ENCODE measurements at places on chromosomes 6 and 20. TPM values are rescaled to one million over a fixed set of nuclear protein-coding genes. Genes with fewer than 3 reads are reported as not detected.

Gene RCAN2
- total RNA-seq: not detected

DNA sequence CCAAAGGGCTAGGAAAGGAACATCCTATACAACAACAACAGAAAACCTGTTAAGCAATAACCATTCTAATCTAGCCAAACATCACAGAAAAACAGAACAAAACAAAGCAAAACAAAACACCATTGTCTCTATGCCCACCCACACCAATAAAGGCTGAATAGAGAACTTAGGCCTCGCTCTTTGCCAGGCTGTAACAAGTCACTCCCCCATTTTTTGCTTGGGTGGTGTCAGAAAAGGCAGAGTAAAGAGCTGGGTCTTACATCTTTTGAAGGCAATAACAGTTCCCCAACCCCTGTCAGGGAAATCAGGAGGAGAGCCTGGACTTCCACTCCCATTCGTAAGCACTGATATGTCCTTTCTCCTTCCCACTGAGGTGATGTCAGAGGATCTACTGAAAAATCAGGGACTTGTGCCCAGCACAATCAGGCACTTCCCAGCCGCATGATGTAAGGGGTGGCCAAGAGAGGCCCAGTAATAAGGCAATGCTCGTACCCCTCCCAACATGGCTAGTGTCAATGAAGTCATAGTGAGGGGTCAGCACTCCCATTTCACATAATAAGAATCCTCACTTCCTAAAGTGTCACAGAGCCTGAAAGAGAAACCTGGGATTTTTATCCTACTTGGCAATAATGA lies 31.0 kb downstream of the THEMIS start:
- DNase-seq: no peak
- H3K4me3 ChIP-seq: no peak overlapping the region
- peaks cover 21% of the 10 kb centered on the region for H3K36me3 ChIP-seq
- H3K27ac ChIP-seq: no peak overlapping the region
- H3K4me1 ChIP-seq: peaks cover 15% of the 10 kb centered on the region
- no peaks in the 10 kb centered on the region for H3K27me3 ChIP-seq

DNA sequence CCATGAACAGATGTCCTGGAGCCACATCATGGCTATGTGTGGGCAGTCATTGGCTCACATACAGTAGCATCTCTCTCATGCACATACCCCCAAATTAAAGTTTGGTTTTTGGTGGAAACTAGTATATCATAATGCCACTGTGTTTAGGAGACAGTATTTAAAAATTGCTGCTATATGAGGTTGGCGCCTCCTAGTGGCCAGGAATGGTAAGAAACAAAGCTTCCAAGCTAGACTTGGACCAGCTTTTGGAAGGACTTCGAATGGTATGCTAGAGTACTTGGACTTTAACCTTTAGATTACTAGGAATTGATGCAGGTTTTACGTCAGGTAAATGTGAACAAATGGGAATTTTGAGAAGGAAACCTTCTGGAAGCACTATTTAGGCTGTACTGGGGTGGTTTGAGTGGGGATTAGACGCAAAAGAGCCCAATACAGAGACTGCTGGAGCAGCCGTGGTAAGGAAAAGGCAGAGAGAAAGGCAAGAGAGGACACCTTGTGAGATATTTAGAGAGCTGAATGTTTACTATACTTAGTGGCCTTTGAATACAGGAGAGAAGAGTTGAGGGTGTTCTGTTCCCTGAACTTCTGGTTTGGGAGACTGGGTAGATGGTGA lies 23.8 kb downstream of the PRSS35 start:
- no peaks in the 10 kb centered on the region for H3K27me3 ChIP-seq
- no peak overlapping the region for H3K27ac ChIP-seq
- DNase-seq: no peak

GRCh38 chr20:10022625-10023024 lies 12.2 kb upstream of the ANKEF1 start:
- no peak overlapping the region for H3K27ac ChIP-seq
- H3K36me3 ChIP-seq: no peaks in the 10 kb centered on the region
- DNase-seq: no peak
- peaks cover 6% of the 10 kb centered on the region for H3K27me3 ChIP-seq
- H3K4me3 ChIP-seq: no peak overlapping the region
- no peaks in the 10 kb centered on the region for H3K4me1 ChIP-seq

Gene XKR7
- not detected for total RNA-seq

Gene PNPLA1
- not detected for total RNA-seq

DNA sequence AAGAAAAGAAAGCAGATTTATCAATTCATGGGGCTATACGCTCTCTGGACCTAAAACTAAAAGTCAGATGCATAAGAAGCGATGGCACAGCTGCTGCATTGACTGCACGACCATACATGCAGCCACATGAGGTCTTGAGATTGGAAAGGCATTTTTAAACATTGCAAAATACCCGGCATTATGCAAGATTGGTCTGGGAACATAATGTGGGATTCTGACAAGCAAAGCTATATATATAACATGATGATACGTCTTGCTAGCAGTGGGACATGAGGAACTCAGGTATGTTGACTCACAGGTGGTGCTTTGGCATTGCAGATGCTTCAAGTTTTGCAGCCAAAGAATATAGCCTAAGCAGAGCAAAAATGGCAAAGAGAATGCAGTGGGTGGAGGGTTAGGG lies 55.1 kb downstream of the SAMD3 start:
- peaks cover 13% of the 10 kb centered on the region for H3K36me3 ChIP-seq
- DNase-seq: no peak
- no peaks in the 10 kb centered on the region for H3K4me1 ChIP-seq
- no peaks in the 10 kb centered on the region for H3K27me3 ChIP-seq
- no peak overlapping the region for H3K27ac ChIP-seq

DNA sequence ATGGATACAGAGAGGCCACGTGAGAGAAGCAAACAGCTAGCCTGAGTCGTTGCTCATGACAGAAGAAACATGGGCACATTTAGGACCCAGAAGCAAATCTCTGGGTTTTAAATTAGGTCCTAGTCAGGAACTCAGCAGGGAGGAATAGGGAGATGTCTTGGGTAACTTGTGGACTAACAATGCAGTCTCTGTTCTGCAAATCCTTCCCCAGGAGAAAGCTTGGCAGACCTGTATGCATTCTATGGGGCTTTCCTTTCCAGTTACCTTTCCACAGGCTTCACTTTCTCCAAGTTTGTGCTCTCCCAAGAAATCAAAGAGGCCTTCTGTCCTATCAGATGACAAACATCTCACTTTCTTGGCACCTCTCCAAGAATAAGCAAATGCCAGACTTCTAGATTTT lies 47.2 kb upstream of the PLCB4 start:
- no peaks in the 10 kb centered on the region for H3K27me3 ChIP-seq
- no peak for DNase-seq

Gene SLC32A1
- not detected for total RNA-seq

- H3K4me3 ChIP-seq: no peak overlapping the region
- peaks cover 25% of the 10 kb centered on the region for H3K4me1 ChIP-seq
- H3K27me3 ChIP-seq: no peaks in the 10 kb centered on the region
- H3K27ac ChIP-seq: no peak overlapping the region
These were observed 40.5 kb downstream of the PANK2 start for GRCh38 chr20:3929713-3930060.

Gene REM1
- not detected for total RNA-seq

Gene CRISP2
- total RNA-seq: not detected

Gene DYNLT2
- total RNA-seq: 4.1 TPM

DNA sequence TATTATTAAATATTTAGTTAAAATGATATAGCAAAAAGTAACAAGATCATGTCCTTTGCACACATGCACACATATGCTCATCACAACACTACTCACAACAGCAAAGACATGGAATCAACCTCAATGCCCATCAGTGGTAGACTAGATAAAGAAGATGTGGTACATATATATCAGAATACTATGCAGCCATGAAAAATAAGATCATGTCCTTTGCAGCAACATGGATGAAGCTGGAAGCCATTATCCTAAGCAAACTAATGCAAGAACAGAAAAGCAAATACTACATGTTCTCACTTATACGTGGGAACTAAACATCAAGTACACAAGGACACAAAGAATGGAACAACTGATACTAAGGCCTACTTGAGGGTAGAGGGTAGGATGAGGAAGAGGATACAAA lies 14.3 kb downstream of the AK9 start:
- H3K27me3 ChIP-seq: no peaks in the 10 kb centered on the region
- no peak overlapping the region for H3K27ac ChIP-seq
- no peak overlapping the region for H3K4me3 ChIP-seq
- no peaks in the 10 kb centered on the region for H3K4me1 ChIP-seq
- no peaks in the 10 kb centered on the region for H3K36me3 ChIP-seq
- DNase-seq: no peak

Gene TRIM15
- total RNA-seq: not detected

GRCh38 chr6:31799781-31800180 lies 4.2 kb upstream of the VARS1 start:
- H3K27ac ChIP-seq: no peak overlapping the region
- no peaks in the 10 kb centered on the region for H3K27me3 ChIP-seq
- H3K4me1 ChIP-seq: peaks cover 37% of the 10 kb centered on the region
- DNase-seq: no peak

Gene C20orf202
- not detected for total RNA-seq

Gene SLC13A3
- total RNA-seq: 0.28 TPM

Gene SLC2A10
- not detected for total RNA-seq

Gene TRAPPC3L
- not detected for total RNA-seq

- H3K27ac ChIP-seq: no peak overlapping the region
- no peaks in the 10 kb centered on the region for H3K36me3 ChIP-seq
- peaks cover 4% of the 10 kb centered on the region for H3K4me1 ChIP-seq
These were observed 115.2 kb downstream of the PSMB1 start for GRCh38 chr6:170437719-170438401.

Gene WFDC12
- not detected for total RNA-seq

DNA sequence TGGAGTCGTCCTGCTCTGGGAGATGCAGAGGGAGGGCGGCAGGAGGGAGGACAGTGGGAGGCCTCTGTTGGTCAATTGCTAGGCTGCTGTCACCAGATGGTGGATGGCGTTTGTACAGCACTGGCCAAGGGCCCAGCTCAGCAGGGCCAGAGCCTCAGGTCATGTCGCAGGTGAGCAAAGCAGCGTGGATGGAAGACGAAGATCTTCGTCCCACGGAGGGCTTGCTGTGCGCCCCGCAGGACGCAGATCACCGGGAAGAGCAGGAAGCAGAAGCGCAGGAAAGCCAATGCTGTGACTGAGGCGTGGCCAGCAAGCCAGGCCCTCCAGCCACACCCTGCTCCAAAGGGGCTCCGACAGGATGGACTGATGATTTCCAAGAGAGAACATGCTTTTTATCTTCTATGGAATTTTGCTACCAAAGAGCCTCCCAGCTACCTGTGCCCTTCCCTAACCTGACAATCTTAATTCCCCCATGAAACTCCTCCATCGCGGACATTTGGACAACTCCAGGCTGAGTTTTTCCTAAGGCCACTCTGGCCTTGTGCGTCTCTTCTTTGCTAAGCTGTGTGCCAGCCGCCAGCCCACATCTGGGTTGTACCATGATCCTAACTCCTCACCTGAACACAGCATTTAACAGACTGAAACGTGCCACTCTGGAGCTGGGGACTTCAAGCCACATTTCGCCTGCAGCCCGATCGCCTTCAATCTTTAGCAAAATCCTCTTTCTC lies 3.5 kb upstream of the SLCO4A1 start:
- H3K27ac ChIP-seq: no peak overlapping the region
- no peak for DNase-seq
- no peaks in the 10 kb centered on the region for H3K36me3 ChIP-seq
- H3K4me1 ChIP-seq: peaks cover 32% of the 10 kb centered on the region
- no peaks in the 10 kb centered on the region for H3K27me3 ChIP-seq
- H3K4me3 ChIP-seq: no peak overlapping the region

DNA sequence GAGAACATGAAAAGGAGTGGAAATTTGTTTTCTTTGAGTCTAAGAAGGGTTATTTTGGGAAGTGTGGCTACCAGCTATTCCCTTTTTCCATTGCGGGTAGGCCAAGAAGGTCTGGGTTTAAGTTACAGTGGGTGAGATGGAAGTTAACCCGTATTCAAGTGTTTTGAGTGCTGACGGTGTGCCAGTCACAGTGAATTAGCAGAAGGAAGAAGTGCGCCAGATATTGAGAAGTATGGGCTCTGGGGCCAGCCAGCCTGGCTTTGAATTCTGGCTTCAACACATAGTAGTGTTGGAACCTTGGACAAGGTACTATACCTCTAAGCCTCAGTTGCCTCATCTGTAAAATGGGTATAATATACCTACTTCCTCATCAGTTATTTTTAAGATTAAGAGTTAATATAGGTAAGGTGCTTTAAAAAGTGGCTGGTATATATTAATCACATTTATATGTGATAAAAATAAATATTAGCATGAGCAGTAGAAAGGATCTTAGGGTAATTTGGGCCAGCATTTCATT lies 16.3 kb downstream of the ZNF76 start:
- no peaks in the 10 kb centered on the region for H3K27me3 ChIP-seq
- no peaks in the 10 kb centered on the region for H3K4me1 ChIP-seq
- no peak for DNase-seq
- H3K4me3 ChIP-seq: no peak overlapping the region
- H3K36me3 ChIP-seq: peaks cover 3% of the 10 kb centered on the region
- no peak overlapping the region for H3K27ac ChIP-seq

- peak overlapping the region; percentile 3 for H3K27ac ChIP-seq
- H3K4me1 ChIP-seq: peaks cover 28% of the 10 kb centered on the region
- no peak overlapping the region for H3K4me3 ChIP-seq
- H3K36me3 ChIP-seq: no peaks in the 10 kb centered on the region
- DNase-seq: no peak
These were observed 107.8 kb upstream of the SHLD1 start for GRCh38 chr20:5642155-5642981.

Gene RSPH9
- total RNA-seq: not detected

DNA sequence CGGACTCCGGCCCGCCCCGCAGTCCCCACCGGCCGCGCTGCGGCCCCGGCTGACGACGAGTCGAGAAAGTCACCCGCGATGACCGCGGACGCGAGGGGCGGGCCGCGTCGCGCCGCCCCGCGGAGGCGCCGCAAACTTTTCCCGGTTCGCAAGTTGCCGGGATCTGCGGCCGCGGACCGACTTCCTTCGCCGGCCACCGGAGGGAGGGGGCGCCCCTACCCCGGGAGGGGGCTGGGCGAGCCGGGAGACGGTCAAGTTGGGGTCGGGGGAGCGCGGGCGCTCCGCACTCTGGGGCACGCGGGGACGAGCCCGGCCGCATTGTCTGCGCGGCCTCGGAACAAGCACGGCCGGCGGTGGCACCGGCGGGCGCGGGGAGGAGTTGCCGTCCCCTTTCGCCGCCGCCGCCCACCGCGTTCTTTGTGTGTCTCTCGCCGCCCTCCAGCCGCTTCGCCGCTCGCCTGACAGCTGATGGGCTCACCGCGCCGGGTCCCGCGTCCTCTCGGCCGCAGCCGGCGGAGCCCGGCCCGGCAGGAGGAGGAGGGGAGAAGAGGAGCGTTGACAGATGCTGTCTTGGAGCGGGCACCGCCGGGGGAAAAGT lies 131.6 kb downstream of the OGFRL1 start:
- H3K4me3 ChIP-seq: peak overlapping the region; percentile 14
- H3K36me3 ChIP-seq: no peaks in the 10 kb centered on the region
- H3K27ac ChIP-seq: no peak overlapping the region
- DNase-seq: no peak

- peaks cover 71% of the 10 kb centered on the region for H3K4me1 ChIP-seq
- no peak overlapping the region for H3K4me3 ChIP-seq
- H3K27me3 ChIP-seq: no peaks in the 10 kb centered on the region
- no peak for DNase-seq
These were observed 38.3 kb downstream of the BCL2L1 start for GRCh38 chr20:31684153-31685015.

- H3K27me3 ChIP-seq: no peaks in the 10 kb centered on the region
- no peaks in the 10 kb centered on the region for H3K4me1 ChIP-seq
These were observed 102.8 kb upstream of the JARID2 start for GRCh38 chr6:15143086-15143485.

Gene CLPSL2
- total RNA-seq: not detected

Measured in CD4-positive, alpha-beta T cell (primary cell).